ENCODE measurements at places on chromosomes 1 and 21.
A peak's percentile ranks its signal among the peaks of the same experiment; 100 is the strongest.

DNA sequence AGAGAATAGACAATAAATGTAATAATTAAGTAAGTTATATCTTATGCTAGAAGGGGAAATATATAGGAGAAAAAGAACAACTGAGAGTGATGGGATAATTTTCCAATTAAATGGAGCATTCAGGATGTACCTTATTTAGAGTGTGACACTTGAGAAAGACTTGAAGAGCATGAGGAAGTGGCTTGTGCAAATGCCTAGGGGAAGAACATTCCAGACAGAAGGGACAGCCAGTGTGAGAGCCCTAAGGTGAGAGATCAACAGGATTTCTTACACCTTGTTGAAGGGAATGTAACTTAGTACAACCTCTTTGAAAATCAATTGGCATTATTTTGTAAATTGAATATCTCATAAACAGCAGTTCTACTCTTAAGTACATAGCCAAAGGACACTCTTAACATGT, 28.8 kb upstream of the TSPAN2 start:
- no peak for DNase-seq

DNA sequence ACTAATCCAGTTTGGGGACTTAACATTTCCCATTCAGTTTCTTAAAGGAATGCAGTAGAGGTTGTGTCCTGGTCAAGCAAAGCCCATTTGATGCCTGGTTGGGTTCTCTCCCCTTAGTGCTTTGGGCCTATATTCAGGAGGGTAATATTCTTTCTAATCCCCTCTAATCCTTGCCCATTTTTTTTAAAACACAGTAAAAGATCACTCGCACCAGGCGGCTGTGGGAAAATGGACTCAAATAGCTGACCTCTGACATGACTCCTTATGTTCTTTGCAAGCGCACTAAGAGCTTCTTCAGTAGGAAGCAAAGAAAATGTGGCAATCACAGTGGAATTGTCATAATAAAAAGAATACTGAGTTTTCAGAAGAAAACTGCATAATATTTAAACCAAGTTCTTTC, 49.9 kb downstream of the WNT2B start:
- no peak for DNase-seq

DNA sequence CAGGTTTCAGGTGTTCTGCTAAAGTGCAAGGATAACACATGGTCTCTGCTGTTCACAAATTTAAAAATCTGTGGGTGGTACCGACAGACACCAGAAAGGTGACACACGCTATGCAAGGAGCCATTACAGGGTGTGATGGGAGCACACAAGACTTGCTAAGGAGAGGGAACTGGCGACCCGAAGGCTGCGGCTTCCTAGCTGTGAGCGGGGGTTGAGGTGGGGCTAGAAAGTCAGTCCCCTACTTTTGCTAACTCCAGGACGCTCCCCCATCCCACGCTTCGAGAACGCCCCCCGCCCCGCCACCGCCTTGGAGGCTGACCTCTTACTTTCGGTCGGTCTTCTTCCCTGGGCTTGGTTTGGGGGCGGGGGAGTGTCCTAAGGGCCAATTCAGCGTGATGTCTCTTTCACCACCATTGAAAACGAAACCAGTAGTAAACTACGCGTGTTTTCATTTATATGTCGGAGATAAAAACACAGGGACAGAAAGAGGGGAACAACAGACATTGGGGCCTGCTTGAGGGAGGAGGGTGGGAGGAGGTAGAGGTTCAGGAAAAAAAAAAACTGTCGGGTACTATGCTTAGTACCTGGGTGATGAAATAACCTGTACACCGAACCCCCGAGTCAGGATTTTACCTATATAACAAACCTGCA, 1.1 kb downstream of the CKS1B start:
- DNase-seq: peak; percentile 47

GRCh38 chr21:14484188-14485009, 61.7 kb downstream of the SAMSN1 start:
- no peak for DNase-seq

DNA sequence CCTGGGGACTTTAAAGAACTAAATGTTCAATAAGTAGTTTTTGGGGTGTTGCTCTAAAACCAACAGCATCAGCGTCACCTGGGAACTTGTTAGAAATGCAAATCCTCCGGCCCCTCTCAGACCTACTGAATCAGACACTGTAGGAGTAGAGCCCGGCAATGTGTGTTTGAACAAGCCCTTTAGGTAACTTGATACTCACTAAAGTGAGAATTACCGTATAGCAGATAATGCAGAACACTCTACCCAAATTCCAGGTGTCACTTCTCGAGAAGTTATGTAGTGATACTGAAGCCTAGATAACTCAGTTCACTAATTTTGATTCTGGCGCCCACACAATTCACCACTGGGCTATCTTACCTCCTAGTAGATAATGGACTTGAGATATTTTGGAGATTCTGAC, 3.7 kb upstream of the DPT start:
- DNase-seq: no peak

GRCh38 chr1:32876341-32877210, 5.9 kb upstream of the FNDC5 start:
- DNase-seq: no peak

DNA sequence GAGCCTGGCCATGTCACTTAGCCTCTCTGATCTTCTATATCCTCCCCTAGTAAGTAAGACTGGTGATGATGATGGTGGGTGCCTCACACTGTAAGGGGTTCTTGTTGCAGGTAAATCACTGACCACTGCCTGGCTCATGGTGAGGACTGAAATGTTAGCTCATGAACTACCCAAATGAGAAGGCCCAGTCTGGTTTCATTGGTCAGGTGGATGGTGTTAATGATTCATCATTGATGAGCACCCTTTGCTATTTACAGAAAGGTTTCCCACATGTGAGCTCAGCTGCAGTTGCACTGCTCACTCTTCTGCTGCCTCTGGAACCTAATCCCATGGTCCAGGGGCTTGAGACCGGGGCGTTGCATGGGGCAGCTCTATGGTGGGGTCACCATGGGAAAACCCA, 417.7 kb downstream of the PRDM2 start:
- DNase-seq: no peak

- no peak for DNase-seq
These were observed 55.2 kb downstream of the YARS1 start for GRCh38 chr1:32761936-32762335.

GRCh38 chr1:43887748-43888147, 45.9 kb upstream of the ARTN start:
- no peak for DNase-seq

DNA sequence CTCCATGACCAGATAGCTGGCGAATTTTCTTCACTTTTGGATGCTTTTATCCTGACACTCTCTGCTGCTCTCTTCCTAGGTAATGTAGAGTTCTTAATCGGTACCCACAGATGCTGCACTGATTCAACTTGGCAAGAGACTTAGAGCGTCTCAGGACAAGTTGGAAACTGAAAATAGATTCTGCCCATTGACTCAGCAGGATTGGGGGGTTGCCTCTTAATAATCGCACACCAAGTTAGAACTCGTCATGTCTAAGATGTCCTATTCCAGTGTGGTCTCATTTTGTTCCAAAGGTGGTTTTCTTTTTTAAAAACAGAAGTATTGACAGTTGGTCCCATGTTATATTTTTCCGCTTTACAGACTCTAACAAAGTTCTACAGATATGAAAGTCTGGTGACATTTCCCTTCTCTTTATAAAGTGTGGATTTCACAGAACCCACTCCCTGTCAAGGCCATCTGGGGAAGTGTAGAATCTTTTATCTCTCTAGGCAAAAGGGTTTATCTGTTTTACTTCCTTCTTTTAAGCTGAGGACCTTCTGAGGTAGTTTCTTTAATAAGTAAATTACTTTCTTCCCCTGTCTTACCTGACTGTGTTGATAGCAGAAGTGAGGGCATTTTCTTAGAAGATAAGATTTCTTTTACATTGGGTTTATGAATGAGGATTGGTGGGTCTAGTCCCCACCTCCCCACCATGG, 12.1 kb upstream of the DIPK1A start:
- no peak for DNase-seq

DNA sequence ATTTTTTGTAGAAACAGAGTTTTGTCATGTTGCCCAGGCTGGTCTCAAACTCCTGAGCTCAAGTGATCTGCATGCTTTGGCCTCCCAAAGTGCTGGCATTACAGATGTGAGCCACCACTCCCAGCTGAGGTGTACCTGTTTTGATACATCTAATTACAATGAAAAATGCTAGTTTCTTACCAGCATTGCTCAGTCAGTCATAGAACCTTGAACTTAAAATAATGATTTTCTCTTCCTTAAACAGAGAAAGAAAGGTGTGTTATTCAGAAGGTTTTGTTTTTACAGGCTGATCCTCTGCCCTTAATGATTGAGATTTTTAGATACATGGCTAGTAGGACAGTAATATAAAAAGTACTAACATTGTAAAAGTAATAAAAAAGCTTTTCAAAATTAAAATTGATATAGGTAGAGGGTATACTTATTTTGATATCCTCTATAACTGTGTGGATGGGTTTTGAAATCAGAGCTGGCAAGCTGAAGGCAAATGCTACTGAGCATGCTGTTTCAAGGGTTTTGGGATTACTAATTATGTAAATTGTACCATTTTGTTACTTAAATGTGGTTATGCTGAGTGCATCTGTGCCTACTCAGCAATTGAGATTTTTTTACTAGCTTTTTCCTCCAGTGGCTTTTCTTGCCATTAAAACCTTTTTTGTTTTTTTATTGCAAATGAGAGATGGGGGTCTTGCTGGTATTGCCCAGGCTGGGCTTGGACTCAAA, 16.1 kb downstream of the PRRC2C start:
- DNase-seq: peak; percentile 39

DNA sequence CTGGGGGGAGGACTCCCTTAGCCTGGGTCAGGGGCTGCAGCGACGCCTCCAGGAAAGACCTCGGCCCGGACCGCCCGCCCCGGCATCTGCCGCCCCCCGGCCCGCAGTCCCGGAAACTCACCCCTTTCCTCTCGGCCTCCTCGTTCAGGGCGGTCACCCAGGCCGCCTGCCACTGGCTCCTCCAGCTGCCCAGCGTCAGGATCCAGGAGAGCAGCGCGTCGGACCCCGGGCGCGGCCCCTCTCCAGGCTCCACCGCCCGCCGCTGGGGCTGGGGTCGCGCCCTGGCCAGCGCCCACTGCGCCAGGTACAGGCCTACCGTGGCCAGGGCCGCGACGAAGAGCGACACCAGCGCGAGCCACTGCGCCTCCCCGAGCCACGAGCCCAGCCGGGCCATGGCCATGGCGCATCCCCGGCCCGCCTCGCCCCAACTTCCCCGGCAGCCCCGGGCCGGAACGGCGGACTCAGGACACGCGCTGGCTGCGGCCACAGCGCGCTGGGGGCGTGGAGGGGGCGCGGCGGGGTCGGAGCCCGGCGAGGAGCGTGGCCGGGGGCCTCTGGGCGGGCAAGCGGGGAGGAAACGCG, 478 bp downstream of the C2CD2 start:
- no peak for DNase-seq

GRCh38 chr1:58699011-58699762, 675 bp downstream of the MYSM1 start:
- no peak for DNase-seq

- DNase-seq: no peak
These were observed 192.4 kb upstream of the PTGFR start for GRCh38 chr1:78298349-78298748.

DNA sequence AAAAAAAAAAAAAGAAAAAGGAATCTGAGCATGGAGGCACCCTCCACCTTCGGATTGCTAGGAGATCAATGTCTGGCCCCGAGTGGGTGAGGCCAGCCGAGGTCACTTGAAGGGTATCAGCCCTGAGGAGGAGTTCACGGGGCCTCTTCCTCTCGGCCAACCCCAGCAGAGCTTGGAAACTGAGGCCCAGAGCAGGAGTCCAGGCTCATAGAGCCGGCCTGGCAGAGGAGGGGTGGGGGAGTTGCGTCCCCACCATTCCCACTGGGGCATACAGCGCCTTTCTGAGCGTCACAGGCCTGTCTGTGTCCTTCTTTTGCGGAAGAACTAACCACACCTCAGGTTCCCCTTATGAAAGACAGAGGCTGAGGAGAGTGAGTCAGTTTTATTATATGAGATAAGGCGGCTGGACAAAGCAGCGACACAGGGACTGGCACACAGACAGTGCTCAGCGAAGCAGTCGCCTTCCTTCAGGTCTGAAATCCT, 17.1 kb upstream of the EPHA2 start:
- no peak for DNase-seq

DNA sequence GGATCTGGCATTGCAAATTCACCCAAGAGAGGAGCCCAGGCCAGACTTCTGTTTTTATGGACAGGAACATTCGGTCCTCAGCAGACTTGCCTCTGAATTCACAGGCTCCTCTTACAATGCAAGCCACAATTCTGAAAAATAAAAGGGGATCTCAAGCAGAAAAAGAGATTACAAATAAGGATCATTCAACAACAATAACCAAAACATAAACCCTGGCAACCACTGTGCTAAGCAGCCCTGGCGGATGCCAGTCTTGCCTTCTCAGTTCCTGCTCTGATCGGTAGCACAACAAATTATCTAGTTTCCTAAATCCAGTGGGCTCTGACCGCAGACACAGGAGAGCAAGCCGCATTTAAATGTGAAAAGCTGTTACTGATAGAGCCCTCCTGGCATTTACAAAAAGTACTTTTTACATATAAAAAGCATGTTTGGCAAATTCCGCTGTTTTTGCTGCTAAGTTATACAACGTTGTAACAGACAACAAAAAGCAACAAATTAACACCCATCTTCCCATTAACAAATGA, 123.4 kb upstream of the FOXD3 start:
- DNase-seq: no peak

DNA sequence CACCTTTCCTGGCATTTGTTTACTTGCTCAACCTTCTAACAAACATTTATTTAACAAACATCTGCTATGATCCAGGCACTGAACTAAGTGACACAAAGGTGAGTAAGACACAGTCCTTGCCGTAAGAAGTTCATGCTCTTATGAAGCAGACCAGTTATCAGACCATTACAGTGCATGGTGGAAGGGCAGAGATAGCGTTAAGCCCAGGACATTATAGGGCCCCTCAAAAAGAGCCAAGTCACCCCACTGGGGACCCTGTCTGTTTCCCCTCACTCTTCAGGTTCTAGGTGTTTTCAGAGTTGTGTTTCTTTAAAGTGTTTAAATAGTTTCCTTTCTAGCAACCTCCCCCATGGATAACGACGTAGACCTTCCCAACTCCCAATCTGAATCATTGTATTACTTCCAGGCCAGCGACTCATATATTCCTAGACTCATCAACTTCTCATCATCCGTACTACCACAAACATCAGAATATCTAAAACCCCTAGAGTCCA, 39.3 kb downstream of the TCP10L start:
- DNase-seq: no peak

DNA sequence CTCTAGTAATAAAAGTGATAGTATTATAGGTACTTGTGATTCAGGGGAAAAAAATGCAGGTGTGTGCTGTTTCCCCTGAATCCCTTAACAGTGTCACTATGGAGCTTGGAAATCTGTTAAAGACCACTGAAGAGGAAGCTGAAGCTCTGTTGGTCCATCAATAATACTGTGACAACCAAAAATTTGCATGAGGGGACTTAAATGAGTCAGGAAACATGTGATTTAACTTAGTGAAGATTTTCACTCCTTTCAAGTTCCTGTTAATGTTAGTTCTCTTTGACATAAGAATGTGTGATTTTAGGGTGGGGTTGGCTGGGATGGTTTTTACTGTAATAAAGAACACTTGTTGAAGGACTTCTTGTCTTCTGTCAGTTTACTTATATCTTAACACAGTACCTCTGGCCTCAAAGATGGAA, 32.0 kb downstream of the VANGL2 start:
- DNase-seq: no peak

All from DMS79 treated with DMSO at 0.1 percent for 48 hours (cell line).